ENCODE measurements at places on chromosomes 16 and 17. TPM values are rescaled to one million over a fixed set of nuclear protein-coding genes. Genes with fewer than 3 reads are reported as not detected.

DNA sequence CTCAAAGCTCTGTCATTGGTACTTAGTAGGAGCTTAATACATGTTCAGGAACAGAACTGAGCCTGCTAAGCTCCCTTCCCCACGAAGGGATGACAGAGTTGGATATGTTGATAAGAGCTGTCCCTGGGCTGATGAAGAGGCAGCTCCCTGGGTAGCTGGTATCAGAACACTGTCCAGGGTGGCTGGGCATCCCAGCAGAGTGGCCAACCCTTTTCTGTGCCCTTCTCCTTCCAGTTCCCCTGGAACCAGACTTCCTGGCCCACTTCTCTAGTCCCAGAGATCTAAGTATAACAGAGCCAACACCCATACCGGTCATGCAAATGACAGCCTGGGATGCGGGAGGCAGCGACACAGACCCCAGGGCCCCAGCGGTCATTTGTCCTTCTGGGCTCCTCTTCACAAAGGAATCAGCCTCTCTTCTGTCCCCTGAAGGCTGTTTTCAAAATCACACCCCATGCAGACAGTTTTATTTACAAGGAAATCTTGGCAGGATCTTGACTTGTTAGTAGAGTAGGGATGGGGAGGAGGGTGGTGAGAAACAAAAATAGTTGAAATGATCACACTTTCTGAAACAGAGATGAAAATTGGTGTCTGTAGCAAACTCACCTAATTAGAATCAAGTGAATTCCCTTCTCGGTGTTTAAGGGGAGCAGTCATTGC is 1.4 kb upstream of the RHBDL3 start:
- no peaks in the 10 kb centered on the region for H3K36me3 ChIP-seq
- no peak overlapping the region for H3K27ac ChIP-seq
- peaks cover 2% of the 10 kb centered on the region for H3K4me1 ChIP-seq
- DNase-seq: no peak
- H3K27me3 ChIP-seq: peaks cover 76% of the 10 kb centered on the region

DNA sequence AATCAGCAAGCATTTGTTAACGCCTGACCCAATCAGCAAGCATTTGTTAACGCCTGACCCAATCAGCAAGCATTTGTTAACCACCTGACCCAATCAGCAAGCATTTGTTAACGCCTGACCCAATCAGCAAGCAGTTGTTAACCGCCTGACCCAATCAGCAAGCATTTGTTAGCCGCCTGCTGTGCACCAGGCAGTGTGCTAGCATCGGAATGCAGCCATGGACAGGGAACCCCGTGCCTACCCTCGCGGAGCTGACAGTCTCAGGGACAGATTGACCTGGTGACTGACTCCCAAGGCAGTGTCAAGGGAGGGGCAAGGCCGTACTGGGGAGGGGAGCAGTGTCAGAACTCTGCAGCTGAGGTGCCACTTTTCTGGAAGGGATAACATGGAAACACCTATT is 66.9 kb downstream of the ABR start:
- H3K4me1 ChIP-seq: peaks cover 33% of the 10 kb centered on the region
- no peak for DNase-seq
- H3K4me3 ChIP-seq: no peak overlapping the region
- H3K27me3 ChIP-seq: no peaks in the 10 kb centered on the region
- peaks cover 2% of the 10 kb centered on the region for H3K36me3 ChIP-seq

- H3K27ac ChIP-seq: no peak overlapping the region
- H3K4me3 ChIP-seq: no peak overlapping the region
- H3K36me3 ChIP-seq: no peaks in the 10 kb centered on the region
- no peaks in the 10 kb centered on the region for H3K4me1 ChIP-seq
- H3K27me3 ChIP-seq: no peaks in the 10 kb centered on the region
Measured at GRCh38 chr16:85503679-85504231, 109.4 kb upstream of the GSE1 start.

Gene EFNB3
- polyA plus RNA-seq: 2.0 TPM

Data from IMR-90 (cell line).